Stimulated activated CD4-positive, alpha-beta T cell treated with anti-CD3 and anti-CD28 coated beads, Interleukin-12 subunit alpha, Interleukin-12 subunit beta, amount 100 ng/mL, for 24 hours (primary cell): ENCODE measurements at places on chromosomes 2 and 18.

DNA sequence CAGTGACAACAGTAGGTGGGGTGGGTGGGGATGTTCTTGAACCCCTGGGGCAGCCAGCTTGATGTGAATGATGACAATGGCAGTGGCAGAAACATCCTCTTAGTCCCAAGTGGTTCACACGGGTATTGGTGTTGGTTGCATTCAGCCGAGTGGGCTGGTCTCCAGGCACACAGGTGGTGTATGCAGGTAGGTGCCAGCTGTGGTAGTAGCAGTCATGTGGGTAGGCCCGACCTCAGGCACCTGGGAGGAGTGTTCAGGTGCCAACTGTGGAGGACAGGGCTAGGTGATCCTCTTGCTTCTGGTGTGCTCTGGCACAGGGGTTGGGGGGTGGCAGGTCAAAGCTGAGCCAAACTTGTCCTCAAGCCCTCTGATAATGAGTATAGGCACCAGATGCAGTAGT is 327.6 kb upstream of the CYP26B1 start:
- DNase-seq = no peak

DNA sequence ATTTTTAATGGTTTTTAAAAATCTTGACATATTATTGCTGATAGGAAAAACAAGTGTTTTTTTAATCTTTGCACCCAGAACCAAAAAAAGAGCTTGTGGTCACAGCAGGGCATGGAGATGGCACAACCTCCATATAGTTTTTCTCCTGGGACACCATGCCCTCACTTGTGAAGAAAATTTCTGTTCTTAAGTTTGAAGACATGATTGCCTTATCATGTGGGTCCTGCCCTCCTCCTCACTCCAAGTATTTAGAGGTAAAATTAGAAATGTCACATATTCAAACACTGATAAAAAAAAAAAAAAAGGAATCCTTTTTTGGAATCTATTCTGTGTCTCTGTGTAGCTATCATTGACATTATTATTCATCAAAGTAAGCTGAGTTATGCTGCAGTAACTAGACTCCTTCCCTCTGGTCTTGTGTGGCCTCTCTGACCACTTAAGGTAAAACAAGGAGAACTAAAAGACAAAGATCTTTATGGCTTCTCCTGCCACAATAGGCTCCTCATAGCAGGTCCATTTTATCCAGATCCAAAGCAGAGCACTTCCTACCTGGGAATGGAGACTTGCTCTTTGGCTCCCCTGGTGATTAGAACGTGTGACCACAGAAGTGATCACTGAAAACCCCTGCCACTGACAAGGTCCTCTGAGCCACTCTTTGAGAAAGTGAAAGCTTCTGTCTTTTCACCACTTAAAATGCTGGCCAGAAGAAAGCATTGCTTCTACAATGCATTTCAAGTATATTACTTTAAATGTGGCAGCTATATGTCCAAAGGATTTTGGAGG is 19.8 kb downstream of the ADD2 start:
- DNase-seq = no peak

DNA sequence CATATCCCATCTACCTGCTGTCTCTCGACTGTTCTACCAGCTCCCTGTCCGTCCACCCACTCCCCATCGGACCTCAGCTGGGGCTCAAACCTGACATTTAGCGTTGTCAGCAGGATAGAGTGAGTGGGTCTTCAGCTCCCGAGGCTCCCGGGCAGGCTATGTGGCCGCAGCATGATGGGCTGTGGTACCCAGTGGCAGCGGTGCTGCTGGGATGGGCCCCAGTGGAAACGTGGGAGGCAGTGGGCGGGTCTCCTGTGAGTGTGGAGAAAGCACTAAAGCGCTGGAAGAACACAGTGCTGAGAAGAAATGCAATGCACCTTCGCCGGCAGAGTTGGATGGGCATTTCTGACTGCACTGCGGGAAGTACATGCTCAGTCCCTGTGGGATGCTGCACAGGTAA is 204.8 kb upstream of the SYT4 start:
- DNase-seq = no peak

DNA sequence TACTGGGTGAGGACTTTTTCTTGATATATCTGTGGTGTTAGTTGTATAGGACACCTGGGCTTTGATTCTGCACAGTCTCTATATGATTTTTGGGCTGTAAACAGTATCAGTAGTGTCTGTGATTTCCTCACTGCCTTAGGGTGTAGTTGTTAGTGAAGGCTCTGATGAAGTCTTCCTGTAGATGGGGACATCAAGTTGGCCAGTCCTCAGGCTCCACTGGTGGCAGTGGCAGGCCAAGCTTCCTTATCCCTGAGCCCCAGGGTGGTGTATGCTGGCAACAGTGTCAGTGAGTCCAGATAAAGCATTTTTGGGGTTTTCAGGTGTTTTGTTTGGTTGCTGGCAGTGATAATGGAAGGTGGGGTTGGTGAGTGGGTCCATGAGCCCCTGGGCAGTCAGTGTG is 961.4 kb downstream of the DSC3 start:
- no peak for DNase-seq

- peak; percentile 4 for DNase-seq
Observed at GRCh38 chr2:158745067-158745865, 49.9 kb upstream of the DAPL1 start.

DNA sequence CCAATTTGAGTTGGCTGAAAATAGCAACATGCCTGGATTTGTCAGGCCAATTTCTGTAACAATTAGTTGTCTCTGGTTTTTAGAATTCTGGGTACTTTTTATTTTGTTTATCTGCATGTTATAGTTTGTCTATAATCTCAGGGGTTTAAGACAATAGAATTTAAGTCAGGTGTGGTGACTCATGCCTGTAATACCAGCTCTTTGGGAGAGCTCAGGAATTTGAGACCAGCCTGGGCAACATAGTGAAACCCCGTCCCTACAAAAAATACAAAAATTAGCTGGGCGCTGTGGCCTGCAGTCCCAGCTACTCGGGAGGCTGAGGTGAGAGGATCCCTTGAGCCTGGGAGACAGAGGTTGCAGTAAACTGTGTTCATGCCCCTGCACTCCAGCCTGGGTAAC is 114.4 kb upstream of the GLS start:
- DNase-seq = no peak

GRCh38 chr18:30150586-30151250 is 891.8 kb downstream of the DSC3 start:
- no peak for DNase-seq
